Stomach (tissue), 19 donors: ENCODE measurements at places on chromosomes 3 and 15. TPM values are rescaled to one million over a fixed set of nuclear protein-coding genes. Genes with fewer than 3 reads are reported as not detected.
A peak's percentile ranks its signal among the peaks of the same experiment; 100 is the strongest.

Gene LRRIQ4
- not detected for total RNA-seq

- no peak overlapping the region for H3K27ac ChIP-seq
- H3K27me3 ChIP-seq, result no peaks in the 10 kb centered on the region
- H3K4me3 ChIP-seq, result no peak overlapping the region
- no peaks in the 10 kb centered on the region for H3K36me3 ChIP-seq
- DNase-seq, result no peak
These were observed 156.1 kb upstream of the ANKRD28 start for GRCh38 chr3:15953841-15954240.

- no peak for DNase-seq
- no peak overlapping the region for H3K27ac ChIP-seq
- no peaks in the 10 kb centered on the region for H3K36me3 ChIP-seq
- no peak overlapping the region for H3K4me3 ChIP-seq
- H3K27me3 ChIP-seq, result no peaks in the 10 kb centered on the region
These were observed 1.6 kb upstream of the KY start for GRCh38 chr3:134652409-134652831.

Gene CIDEC
- total RNA-seq, result 3.3 TPM

GRCh38 chr3:33067484-33067883 lies 29.5 kb downstream of the GLB1 start:
- H3K27ac ChIP-seq, result no peak overlapping the region
- H3K4me1 ChIP-seq, result peaks cover 29% of the 10 kb centered on the region
- H3K36me3 ChIP-seq, result peaks cover 15% of the 10 kb centered on the region
- no peaks in the 10 kb centered on the region for H3K27me3 ChIP-seq
- DNase-seq, result peak; percentile 56

GRCh38 chr3:186381424-186382216 lies 19.6 kb upstream of the DGKG start:
- H3K4me1 ChIP-seq, result peaks cover 27% of the 10 kb centered on the region
- DNase-seq, result no peak
- no peak overlapping the region for H3K4me3 ChIP-seq
- peak overlapping the region; percentile 59 for H3K27ac ChIP-seq
- H3K27me3 ChIP-seq, result no peaks in the 10 kb centered on the region

GRCh38 chr15:67089217-67090193 lies 24.1 kb downstream of the SMAD3 start:
- H3K4me3 ChIP-seq, result no peak overlapping the region
- peak overlapping the region; percentile 76 for H3K27ac ChIP-seq
- H3K27me3 ChIP-seq, result no peaks in the 10 kb centered on the region
- peaks cover 12% of the 10 kb centered on the region for H3K36me3 ChIP-seq
- DNase-seq, result no peak
- peaks cover 100% of the 10 kb centered on the region for H3K4me1 ChIP-seq

DNA sequence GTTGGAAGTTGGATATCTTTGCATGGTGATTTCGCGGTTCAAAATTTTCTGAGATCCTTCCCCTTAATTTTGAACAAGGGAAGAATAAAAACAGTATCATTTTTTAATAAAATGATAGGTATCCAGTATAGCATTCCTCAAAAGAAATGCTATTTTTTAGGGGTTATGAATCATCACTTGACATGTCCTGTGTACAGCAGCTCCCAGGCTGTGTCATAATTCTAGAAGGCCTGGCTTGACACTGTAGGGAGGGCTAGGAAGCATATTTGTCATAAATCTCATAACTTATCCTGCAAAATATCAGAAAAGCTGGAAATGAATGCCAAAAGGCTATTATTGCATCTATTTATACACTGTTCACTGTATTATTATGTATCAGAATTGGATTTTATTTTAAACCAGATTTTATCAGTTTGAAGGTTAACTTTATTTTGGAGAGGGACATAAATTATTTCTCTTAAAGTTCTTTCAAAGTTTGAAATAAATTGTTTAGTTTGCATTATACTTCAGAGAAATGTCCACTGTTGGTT lies 539.1 kb upstream of the ROBO2 start:
- no peak overlapping the region for H3K27ac ChIP-seq
- DNase-seq, result no peak
- no peaks in the 10 kb centered on the region for H3K36me3 ChIP-seq
- no peaks in the 10 kb centered on the region for H3K27me3 ChIP-seq
- no peaks in the 10 kb centered on the region for H3K4me1 ChIP-seq

DNA sequence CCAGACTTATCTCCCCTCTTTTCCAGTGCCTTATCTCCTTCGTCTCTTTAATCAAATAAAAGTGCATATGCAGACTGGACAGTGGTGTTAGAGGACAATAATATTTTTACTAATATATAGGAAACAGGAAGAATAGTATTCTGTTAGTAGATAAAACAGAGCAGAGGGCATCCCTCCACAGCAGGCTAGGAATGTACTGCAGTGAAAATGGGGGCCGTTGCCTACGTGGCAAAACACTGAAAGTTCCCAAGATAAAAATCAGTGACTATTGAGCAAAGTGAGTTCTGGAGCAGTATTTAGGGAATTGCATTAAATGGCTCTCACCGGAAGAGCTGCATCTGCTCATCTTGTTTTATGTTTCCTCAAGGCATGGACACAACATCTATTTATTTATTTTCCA lies 435.0 kb downstream of the CNTN6 start:
- no peak overlapping the region for H3K4me3 ChIP-seq
- no peaks in the 10 kb centered on the region for H3K36me3 ChIP-seq
- H3K27me3 ChIP-seq, result no peaks in the 10 kb centered on the region
- H3K4me1 ChIP-seq, result no peaks in the 10 kb centered on the region
